ENCODE measurements at places on chromosomes 11 and 22.

- no peak for DNase-seq
Measured at GRCh38 chr11:79919350-79919749, 478.5 kb upstream of the TENM4 start.

DNA sequence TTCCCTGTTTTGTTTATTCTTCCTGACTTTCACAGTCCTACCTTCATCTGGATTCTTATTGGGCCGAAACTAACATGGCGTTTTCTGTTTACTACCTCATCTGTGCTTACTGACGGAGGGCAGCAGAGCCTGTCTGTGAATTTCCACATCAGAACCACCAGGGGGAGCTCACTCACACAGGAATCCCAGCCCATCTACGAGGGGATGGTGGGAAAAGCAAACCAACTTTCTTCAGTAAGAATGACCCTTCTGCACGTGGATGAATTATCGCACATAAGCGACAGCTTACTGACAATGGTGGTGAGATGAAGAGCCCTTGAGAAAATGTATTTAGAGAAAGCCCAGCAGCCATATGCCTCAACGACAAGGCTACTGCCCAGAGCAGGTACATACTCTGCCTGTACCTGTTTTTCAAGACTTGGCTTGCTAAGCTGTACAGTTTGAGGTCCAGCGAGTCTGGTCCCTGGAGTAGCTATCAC is 42.5 kb downstream of the LARGE2 start:
- peak; percentile 86 for DNase-seq

DNA sequence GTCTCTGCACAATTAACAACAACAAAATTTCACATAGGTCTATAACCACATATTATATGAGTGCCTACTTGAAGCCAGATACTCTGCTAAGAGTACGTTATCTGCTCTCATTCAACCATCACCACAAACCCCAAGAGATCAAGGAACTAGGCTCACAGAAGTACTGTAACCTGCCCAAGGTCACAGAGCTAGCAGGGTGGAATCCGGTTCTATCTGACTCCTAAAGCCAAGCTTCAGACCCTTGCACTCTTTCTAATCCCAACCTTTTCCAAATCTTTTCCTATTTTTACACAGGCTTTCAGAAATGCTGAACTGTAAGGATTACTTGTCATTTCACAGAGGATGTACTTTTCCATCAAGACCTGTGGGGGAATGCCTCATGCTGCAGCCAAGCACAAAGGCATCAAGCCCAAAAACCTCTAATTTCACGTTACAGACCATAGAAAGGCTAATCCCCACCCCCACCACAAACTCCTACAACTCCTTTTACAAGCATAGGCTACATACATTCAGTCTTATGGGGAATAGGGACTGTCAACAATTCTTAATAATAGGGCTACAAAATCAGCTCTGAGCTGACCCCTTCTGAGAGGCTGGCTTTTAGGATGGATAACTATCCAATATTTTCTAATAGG is 927 bp downstream of the PRCP start:
- DNase-seq: peak; percentile 6

DNA sequence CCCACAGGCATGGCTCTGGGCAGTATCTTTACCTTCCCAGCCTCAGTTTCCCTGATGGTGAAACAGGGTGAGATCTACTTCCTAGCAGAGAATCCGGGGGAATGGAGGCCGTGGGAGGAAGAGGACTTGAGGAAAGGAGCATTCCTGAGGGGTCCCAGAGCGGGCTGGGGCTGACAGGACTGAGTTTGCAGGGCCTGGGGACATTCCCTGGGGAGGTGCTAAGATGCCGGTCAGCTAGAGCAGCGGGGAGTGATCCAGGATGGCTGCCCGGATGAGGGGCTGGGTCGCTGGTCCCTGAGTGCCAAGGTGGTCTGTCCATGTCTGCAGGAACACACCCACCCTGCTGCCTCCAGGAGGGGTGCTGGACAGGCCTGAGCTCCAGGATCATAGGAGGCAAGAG is 8.3 kb upstream of the RTN4R start:
- DNase-seq: no peak

DNA sequence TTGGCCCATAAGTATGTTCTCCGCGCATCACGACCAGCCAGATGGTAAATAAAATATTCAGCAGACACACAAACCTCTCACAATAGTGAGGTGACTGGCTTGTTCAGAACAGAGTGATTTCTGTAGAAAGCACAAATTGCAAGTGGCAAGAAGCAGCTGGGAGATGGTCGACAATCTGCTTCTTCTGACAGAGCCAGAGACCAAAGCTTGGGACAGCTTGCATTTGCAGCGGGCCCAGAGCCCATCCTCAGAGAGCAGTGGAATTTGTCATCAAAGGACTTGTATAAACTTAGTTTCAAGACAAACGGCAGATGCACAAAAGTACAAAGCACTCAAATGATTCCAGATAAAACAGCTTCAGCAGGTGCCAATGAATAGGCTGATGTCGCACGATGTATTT is 7.6 kb upstream of the GALNT18 start:
- no peak for DNase-seq

- no peak for DNase-seq
Measured at GRCh38 chr22:46561435-46561905, 24.1 kb upstream of the CELSR1 start.

- no peak for DNase-seq
Measured at GRCh38 chr11:94664346-94664745, 97.2 kb downstream of the PIWIL4 start.

DNA sequence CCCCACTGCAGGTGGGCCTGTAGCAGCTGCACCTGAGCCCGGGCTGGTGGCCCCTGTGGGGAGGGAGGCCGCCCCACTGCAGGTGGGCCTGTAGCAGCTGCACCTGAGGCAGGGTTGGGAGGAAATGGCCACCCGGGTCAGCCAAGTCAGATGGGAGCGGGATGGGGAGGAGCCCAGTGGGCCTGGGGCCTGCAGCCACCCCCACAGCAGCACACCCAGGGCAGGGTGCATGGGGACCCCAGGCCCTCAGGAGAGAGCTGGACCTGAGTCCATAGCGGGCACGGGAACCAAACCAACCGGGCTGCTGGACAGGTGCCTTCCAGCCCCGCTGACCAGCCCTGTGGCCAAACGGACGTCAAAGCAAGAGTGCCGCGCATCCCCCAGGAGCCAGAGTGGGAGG is 61.7 kb downstream of the BRD1 start:
- DNase-seq: no peak

DNA sequence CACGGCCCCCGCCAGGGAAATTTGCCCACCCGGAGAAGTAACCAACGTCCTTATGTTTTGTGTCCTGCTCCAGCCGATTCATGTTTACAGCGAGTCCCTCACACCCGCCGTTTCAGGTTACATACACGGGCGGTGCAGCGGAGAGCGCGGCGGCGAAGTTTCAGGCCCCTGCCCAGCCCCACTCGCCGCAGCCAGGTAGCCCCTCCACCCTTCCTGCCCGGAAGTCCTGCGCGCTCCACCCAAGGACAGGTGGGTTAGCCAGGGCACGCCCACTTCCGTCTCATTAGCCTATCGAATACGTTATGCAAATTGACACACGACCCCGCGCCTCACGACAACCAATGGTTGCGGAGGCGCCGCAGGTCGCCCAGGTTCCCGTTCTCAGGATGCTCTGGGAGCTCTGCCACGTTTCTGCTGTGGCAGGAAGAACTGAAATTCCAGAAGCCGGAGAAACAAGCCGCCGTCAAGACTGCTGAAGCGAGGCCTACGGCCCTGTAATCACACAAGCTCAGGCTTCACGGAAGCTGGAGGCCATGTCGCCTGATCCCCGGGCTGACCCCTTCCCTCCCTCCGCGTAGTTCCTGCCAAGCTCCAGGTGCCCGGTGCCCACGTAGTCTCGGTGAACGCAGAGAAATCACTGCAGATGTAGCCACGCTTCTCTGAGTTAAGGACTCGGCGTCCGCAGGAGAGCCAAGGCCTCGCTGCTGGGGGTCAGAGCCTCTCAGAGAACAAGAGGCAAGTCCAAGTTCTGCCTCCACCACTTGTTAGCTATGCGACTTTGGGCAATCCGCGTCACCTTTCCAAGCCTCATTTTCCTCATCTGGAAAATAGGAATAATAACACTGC is 22.4 kb upstream of the MYH9 start:
- DNase-seq: no peak

- DNase-seq: no peak
Measured at GRCh38 chr11:120343429-120343828, 7.2 kb downstream of the ARHGEF12 start.

- DNase-seq: no peak
Measured at GRCh38 chr11:123611698-123612097, 42.7 kb downstream of the SCN3B start.

DNA sequence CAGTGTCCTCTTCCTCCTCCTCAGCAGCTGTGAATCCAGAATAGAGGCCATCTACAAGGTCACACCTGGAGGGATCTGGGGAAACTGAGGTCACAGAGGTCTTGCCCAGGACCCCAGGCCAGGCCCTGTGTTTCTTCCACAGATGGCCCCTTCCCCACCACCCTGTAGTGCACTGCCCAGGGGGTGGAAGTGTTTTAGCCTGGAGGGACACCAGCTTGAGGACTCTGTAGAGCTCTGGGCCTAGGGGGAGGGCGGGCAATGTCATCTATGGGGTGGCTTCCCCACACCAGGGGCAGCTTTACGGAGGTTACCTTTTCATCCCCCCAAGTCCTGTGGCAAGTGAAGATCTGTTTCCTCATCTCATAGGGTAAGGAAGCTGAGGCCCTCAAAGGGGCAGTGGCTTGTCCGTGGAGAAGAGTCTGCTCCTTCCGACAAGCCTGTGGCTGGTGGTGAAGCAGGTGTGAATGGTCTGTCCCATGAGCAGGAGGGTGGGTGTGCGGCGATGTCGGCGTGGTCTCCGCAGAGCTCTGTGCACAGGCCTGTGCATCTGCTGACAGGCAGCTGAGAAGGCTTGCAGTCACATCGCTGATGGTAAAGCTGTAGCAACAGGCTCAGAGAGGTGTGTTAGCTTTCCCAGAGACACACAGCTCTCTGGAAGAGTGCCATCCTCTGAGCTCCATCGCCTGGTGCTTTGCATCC is 74.1 kb upstream of the WNT7B start:
- no peak for DNase-seq

GRCh38 chr11:45159781-45160365 is 13.4 kb downstream of the PRDM11 start:
- no peak for DNase-seq

- no peak for DNase-seq
Measured at GRCh38 chr11:92457250-92457649, 232.6 kb downstream of the FAT3 start.

DNA sequence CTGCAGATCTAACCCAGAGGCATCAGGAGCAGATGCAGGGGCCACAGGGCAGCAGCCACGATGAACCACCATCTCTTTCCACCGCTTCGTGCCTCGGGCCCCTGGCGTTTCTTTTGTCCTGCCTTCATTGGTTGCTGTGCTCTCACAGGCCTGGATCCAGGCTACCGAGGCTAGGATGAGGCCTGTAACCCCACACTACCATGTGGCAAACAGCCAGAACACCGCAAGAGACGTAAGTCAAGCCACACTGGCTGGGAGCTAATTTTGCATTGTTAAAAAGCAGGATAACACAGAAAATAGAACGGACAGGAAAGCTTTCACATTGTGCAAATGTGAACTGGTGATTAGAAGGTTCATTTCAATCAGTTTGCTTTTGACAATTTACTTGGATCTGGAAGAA is 15.7 kb upstream of the ARFGAP3 start:
- no peak for DNase-seq

DNA sequence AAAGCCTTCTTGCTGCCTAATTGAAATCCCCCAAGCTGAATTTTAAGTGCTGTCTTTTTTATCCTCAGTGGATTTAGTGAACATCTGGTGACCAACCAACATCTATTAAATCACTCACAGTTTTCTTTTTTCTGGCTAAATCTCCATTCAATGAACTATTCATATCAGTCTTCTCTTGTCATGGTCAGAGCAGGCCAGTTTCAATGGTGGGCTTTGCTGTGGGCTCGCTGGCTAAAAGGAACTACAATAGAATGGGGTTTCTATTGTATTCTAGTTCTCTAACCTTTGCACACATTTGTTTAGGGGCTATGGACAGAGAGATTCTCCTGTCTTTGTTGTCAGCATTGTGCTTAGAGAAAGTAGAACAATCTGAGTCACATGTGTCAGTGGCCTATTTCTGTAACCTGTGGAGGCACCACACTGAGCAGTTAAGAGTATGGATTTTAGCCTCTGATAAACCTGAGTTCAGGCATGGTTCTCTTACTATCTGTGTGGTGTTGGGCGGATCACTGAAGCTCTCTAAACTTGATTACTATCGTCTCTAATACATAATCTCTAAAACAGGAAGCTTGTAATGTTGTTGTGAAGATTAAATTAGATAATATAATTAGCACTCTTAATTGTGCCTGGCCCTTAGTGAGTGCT is 94.2 kb upstream of the CADM1 start:
- no peak for DNase-seq

GRCh38 chr22:49855251-49855911 is 1.7 kb downstream of the ZBED4 start:
- DNase-seq: no peak

- no peak for DNase-seq
Measured at GRCh38 chr11:114606003-114606801, 10.6 kb upstream of the NXPE4 start.

DNA sequence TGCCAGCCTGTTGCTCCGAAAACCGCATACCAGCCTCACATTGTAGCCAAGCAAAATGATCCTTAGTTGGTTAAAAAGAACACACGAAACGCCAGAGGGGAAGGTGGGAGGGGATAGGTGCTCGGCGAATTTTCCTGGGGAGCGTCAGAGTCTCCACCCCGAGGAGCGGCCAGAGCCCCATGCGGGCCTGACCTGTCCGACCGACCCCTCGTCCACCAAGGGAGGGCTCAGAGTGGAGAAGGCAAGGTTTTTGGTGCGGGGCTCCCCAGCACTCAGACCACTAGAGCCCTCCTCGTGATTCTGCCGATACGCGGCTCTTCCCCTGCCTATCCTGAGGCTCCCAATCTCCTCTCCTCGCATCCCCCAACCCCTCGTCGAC is 39.6 kb downstream of the DIXDC1 start:
- no peak for DNase-seq

DNA sequence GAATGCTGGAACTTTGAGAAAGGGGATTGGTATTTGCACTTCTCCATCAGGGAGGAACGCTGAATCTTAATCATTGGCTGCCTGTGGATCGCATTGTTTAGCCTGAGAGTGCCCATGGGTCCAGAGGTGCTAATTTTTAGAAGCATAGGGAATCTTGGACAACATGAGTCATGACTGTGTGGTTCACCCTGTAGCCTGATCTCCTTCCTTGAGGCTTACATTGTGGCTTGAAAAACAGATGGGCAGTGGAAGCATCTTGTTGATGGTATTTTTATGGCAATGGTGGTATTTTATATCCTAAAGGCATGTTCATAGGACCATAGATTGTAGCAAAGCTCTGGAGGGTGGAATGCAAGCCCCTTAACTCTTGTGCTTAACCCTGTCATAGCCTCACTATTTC is 99.2 kb upstream of the DBX1 start:
- no peak for DNase-seq

Measured in NCI-H446 (cell line).